ENCODE measurements at places on chromosomes 4 and X.

DNA sequence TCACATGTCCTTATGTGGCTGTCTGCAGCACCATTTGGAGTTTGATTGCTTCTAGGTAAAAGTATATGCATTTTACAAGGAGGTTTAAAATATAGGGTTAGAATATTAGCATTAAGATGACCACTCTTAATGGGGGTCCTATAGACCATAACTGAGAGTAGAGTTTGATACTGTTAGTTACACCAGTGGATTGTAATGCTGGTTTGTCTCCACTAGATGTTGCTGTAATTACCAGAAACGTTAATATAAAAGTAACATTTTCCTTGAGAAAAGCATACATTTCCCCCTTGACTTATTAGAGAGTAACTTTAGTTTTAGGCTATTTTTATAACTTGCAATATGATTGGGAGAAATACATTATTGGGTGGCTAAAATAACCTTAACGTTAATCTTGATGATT lies 93.0 kb downstream of the ZXDA start:
- no peak for DNase-seq

DNA sequence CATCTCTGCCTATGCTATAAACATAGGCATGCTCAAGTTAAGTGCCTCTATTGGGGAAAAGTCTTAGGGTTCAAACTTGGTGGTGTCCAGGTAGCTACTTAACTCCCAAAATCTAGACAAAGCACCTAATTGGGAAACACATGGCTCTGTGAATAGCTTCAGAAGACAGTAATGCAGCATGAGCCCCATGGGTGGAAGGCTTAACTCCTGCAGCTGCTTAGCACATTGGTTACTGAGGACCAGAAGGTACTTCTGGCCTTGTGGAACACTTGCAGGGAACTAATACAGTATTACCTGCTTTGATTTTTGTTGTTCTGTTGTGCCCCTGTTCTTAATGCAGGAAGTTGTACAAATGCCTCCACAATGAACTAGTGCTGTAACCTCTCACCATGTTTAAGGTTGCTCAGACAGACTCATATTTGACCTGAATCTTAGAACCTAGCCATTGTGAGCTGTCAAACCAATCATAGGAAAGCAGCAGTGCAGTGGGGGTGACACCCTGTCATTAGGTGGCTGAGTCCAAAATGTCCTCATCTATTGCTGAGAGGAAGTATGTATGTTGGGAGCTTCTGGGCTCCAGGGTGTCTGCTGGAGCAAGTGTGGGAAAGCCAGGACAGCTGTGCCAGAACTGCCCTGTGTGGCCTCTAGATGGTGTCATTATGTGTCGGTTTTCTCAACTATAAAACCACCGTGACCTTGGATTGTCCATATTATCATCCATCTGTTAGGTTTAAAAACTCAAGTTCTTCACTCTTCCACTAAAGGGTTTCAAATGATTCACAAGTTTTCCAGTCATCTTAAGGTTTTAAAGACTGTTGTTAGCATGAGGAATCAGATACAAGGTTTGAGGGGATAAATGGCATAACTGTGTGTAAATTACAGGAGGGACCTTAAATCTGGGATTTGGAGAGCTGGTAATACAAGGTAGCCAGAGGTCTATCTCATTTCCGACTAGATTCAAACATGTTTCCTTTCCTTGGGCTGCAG lies 69.9 kb upstream of the WDR1 start:
- no peak for DNase-seq

- peak; percentile 72 for DNase-seq
These were observed 66.1 kb downstream of the TNIP2 start for GRCh38 chr4:2689825-2690700.

DNA sequence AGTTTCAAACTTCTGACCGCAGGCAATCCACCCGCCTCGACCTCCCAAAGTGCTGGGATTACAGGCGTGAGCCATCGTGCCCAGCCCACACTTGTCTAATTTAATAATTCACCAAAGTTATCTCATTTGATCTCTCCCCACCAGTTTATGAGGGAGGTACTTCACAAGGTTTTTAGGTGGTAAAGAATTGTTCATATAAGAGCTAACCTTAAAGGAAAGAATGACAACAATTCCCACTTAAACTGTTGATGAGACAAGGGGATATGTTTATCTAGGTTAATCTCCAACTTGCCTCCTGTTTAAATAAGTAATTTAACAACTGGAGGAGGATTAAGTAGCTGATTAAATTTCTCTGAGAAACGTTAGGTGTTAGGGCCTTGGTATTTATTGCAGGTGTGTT lies 117.6 kb upstream of the CBLL2 start:
- DNase-seq, result no peak

GRCh38 chr4:22179124-22179874 lies 230.7 kb upstream of the KCNIP4 start:
- no peak for DNase-seq

- DNase-seq, result no peak
These were observed 620.9 kb upstream of the GALNT7 start for GRCh38 chr4:172547724-172548123.

GRCh38 chr4:1221155-1221870 lies 27.6 kb downstream of the CTBP1 start:
- no peak for DNase-seq

DNA sequence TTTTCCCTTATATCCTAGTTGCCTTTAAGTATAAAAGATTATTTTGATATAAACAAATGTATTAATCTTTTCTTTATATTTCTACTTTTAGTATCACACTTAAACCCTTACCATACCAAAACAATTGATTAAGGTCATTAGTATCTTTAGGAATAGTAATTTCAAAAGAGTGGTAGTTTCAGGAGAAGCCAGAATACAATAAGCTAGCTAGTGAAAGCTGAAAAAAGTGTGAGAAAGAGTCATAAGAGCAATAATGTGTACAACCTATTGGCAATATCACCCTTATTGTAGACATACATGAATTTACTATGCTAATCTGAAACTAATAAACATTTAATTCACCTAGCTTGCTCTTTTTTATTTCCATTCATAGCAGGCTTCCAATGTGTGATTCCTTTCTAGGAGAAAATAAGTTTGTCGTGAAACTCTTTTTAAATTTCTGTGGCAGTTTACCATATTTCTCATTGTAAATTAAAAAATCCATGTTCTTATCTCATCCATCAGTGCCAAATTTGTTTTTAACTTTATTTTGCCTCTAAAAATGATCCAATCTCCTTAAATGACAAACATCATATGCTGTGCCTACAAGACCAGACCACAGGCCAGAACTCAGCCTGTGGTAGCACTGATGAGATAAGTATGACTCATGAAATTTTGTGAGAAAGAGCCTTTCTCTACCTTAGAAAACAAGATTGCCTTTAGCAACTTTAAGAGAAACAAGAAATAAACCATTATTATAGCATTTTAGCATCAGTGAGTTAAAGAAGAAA lies 8.1 kb downstream of the NEK1 start:
- DNase-seq, result no peak

GRCh38 chr4:80093563-80093962 lies 20.5 kb upstream of the ANTXR2 start:
- no peak for DNase-seq

GRCh38 chr4:79413886-79414285 lies 5.9 kb upstream of the GK2 start:
- no peak for DNase-seq

GRCh38 chr4:118099106-118099505 lies 64.8 kb downstream of the NDST3 start:
- DNase-seq, result no peak

DNA sequence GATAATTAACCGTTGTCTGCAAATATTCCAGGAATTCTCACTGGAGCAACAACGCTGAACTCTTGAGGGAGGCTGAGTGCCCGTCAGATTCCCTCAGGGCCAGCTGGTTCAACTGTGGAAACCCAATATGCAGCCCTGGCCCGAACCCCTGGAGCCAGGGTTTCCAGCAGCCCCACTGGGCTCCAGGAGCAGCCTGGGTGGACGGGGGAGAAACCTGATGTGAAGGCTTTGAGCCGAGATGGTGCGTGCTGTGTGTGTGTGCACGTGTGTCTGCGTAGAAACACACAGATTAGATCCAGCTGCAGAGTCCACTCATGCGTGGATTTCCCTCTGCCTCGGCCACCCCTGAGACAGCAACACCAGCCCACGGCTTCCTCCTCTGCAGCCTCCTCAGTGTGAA lies 19.4 kb upstream of the SLC25A6 start:
- no peak for DNase-seq

- no peak for DNase-seq
These were observed 868.3 kb downstream of the RAB28 start for GRCh38 chr4:12615822-12616221.

DNA sequence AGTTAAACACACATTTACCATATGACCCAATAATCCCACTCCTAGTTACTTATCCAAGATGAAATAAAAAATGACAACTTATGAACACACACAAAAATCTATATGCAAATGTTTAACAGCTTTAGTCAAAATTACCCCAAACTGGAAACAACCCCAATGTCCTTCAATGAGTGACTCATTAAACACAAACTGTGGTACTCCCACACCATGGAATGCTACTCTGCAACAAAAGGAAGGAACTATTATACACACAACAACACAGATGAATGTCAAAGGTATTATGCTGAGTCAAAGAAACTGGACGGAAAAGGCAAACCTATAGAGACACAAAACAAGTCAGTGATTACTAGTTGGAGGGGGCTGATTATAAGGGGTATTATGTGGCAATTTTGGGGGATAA lies 40.5 kb downstream of the MED14 start:
- no peak for DNase-seq

GRCh38 chrX:42577936-42578470 lies 200.0 kb downstream of the PPP1R2C start:
- DNase-seq, result peak; percentile 8

- DNase-seq, result no peak
These were observed 333.9 kb downstream of the PDHA2 start for GRCh38 chr4:96173756-96174155.

DNA sequence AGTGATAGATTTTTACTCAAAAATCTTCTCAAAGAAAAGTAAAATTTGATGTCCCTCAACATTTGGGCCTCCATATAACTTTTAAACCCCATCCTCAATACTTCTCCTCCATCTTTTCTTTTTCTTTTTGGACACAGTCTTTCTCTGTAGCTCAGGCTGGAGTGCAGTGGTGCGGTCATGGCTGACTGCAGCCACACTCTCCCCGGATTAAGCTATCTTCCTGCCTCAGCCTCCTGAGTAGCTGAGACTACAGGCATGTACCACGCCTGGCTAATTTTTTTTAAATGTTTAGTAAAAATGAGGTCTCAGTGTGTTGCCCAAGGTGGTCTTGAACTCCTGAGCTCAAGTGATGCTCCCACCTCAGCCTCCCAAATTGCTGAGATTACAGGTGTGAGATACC lies 33.1 kb downstream of the KDM6A start:
- no peak for DNase-seq

DNA sequence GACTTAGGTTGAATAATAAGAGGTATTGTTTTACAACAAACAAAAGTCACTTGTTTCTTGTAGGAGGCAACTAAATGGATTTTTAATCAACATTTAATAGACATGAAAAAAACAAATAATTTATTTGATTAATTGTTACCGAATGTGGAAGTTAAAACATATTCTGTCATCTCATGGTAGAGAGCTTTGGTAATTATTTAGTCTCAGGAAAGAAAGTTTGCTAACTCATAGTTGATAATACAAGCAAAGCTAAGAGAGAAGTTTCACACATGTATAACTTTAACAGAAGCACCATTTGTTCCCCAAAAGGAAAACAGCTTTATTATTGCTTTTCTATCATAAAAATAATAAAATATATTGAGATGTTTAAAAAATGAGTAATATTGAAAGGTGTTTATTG lies 44.9 kb downstream of the GUCY1A1 start:
- DNase-seq, result no peak

GRCh38 chr4:73573794-73574528 lies 46.3 kb downstream of the RASSF6 start:
- peak; percentile 15 for DNase-seq
